ENCODE measurements at places on chromosomes 7 and 10.

DNA sequence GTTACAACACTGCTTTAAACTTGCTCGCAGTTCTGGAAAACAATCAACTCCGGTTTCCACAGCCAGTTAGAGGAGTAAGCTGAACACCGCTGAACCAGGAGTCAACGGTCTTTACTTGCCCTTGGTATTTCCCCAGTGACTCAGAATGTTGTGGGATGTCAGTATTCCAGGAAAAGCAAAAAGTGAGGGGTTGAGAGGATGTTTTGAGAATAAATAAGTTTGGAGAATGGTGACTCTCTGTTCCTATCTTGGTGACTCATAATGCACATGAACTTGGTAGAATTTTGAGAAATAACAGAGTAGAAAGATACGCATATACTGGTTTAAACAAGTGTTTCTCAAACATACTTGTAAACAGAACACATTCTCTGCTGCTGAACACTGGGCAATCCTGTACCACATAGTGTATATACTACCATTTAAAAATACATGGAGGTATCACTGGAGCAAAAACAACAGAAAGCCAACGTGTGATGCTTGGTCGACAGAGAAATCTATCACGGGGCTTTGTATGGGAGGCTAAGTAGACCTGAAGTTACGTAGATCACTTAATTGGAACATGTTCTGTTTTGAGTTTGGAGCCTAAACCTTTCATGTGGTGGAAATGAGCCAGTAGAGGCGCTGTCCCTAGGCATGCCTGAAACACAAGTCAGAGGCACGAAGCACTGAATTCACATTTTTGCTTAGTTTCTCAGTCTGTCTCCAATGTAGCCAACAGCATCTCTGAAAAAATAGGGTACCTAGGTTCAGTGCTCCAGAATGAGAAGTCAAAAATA is 534.3 kb downstream of the PARD3 start:
- peak; percentile 14 for DNase-seq

DNA sequence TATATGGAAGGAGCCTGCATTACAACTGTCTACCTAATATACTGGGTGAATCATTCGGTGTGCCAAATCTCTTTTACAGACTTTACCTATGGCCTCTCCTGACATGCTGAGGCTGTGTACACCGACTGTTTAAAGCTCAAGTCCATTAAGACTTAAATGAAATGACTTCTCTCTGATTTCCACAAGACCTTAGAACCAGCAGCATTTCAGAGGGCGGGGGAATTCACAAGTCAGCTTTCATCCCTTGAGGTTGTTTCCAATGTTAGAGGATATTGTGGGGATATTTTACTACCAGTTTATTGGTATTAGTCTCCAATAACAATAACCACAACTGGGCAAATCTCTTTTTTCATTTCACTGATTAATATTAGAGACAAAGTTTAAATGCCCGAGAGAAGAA is 87.1 kb upstream of the IKZF1 start:
- no peak for DNase-seq

DNA sequence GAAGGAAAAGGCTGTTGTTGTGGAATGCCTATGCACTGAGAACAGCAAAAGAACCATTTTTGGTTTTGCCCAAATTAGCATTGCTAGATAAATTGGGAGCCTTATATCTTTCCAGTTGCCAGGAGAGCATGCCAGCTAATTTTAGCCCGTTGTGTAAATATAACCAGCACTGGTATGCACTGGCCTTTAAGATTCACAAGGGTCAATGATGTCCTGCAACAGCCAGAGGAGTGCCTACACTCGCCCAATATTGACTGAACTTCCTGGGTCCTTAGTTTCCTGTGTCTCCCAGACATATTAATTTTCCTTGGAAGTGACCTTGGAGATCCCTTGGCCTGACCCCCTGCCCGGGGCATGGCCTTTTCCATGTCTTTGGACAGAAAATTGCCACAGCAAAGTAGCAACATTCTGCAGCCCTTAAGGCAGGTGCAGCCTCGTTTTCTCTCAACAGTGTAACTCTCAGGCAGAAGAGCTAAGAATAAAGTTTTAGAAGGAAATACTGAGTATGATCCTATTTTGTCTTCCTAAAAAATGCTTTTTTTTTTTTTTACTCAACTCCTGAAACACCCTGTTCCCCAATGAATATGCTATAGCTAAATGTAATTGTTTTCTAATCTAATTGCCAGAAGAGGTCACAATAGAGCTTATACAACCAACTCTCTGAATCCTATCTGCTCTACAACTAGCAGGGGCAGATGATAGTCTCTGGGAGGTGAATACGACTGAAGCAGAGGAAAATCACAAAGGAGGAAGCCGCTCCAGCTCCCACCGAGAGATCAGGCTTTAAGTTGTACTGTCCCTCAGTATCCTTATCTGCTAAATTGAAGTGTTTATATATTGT is 131.9 kb upstream of the PCGF5 start:
- no peak for DNase-seq

GRCh38 chr7:76191783-76192240 is 9.9 kb upstream of the SRRM3 start:
- DNase-seq: peak; percentile 77
